ENCODE measurements at places on chromosomes 6 and 20. TPM values are rescaled to one million over a fixed set of nuclear protein-coding genes. Genes with fewer than 3 reads are reported as not detected.
A peak's percentile ranks its signal among the peaks of the same experiment; 100 is the strongest.

DNA sequence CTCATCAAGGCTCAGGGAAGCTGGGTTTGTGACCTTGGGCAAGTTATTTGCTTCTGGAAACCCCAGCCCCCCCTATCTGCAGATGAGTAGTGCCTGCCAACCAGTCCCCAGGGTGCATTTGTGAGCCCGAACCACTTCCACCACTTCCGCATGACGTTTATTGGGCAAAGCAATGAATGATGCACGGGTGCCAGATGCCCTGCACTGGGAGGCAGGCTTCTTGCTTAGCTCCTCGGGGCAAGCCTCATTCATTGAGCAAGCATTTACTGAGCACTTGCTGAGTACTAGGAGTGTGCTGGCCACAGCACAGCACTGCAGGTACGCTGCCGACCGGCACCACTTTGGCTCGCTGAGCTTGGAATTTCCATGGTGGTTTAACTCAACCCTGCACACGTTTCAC is 60.2 kb downstream of the GNAS-AS1 start:
- DNase-seq: no peak

GRCh38 chr6:109962271-109962670 is 15.8 kb upstream of the GPR6 start:
- DNase-seq: no peak

- DNase-seq: no peak
These were observed 1.5 kb upstream of the EBF4 start for GRCh38 chr20:2691127-2691526.

DNA sequence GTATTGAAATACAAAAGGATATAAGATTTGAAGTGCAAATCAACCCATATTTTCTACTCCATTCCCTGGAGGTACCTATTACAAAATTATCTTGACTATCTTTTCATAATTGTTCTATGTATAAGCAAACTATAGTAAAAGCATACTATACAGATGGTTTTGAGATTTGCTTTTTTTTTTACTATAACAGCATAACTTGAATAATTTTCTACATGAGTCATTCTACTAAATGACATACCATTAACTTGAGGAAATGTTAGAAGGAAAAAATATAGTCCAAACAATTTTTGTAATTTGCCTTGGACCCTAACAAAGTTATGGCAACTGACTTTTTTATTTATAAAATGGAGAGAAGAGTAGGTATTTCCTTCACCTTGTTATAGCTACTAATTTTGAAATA is 472.7 kb downstream of the PKHD1 start:
- DNase-seq: no peak

DNA sequence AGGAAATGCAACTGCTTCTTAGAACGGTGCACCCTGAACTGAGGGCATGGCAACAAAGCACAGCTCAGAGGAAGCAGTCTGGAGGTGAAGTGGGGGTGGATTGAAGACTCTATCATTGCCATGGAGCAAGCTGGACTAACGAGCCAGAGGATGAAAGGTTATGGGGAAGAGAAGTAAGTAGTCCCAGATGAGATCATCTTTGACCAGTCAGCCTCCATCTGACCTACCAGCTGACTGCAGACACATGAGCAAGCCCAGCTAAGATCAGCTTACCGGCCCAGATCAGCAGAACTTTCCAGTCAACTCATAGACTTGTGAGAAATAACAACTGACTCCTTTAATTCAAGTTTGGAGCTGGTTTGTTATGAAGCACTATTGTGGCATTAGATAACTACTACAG is 9.1 kb upstream of the JAG1 start:
- no peak for DNase-seq

DNA sequence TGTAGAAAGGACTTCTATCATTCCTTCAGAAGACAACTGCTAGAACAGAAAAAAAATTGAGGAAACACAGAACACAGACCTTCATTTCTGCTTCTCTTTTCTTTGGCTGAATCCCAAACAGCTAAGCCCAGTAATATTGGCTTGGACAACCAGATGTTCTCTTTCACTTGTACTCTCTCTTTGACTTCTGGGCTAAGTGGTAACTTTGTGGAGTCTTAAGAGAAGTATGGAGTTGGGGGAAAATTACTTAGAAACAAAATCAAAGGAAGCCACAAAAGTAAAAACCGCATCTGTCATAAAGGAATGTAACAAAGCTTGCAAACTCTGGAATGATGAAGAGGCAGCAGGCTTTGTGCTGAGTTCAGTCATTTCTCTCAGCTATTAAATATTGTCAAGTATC is 587.5 kb downstream of the CBLN4 start:
- DNase-seq: no peak

DNA sequence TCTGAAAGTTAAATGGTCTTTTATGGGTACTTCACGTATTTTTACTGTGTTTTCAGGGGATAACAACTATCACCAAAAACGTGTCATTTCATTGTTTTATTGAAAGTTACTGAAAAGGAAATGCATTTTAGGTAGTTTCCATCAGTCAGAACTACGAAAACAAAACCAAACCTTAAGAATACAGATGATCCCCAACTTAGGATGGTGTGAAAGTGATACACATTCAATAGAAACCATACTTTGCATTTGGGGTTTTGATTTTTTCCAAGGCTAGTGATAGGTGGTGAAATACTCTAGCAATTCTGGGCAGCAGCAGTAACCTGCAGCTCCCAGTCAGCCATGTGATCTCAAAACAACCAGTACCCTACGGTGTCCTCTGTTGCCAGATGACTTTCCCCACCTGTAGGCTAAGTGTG is 25.9 kb upstream of the EFHC1 start:
- DNase-seq: peak; percentile 39

- DNase-seq: no peak
These were observed 206.7 kb downstream of the MANEA start for GRCh38 chr6:95784019-95784418.

DNA sequence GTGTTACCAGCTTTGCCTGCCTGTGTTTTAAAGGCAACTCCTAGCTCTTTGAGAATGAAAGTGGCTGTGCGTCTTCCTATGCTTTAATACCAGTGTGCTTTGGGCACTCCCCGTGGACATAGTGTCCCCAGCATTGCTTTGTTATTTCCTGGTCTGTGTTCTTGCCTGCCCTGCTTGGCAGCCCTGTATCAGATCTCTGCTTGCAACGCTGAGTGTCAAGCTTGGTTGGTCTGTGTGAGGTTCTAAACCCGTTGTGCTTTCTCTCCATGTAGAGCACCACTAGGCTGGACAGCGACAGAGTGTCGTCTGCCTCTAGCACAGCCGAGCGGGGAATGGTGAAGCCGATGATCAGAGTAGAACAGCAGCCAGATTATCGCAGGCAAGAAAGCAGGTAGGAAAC is 80.2 kb downstream of the AFDN start:
- no peak for DNase-seq

GRCh38 chr20:50282592-50283241 is 92.1 kb downstream of the CEBPB start:
- no peak for DNase-seq

- no peak for DNase-seq
These were observed 16.4 kb upstream of the POLR1H start for GRCh38 chr6:30044630-30045029.

GRCh38 chr6:103672169-103672568 is 1187.5 kb downstream of the HACE1 start:
- DNase-seq: no peak

GRCh38 chr6:88380618-88381288 is 214.6 kb upstream of the CNR1 start:
- DNase-seq: no peak

- peak; percentile 45 for DNase-seq
These were observed 25.3 kb downstream of the RBCK1 start for GRCh38 chr20:433300-433975.

DNA sequence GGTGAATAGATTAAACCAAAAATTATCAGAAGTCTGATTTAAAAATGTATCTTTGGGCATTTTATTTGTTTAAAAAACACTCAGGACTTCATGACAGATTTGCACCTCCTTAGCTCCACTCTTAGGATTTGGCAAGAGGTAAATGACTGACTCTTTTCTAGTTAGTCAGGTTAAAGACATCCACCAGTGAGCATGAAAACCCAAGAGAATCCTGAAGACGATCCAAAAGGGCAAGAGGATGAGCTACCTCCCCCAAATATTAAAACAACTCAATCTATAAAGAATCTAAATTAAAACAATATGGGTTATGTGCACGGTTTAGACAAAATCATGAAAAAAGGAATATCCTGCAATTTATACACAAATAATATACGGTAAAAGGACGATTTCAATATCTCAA is 89.4 kb upstream of the OPRM1 start:
- DNase-seq: no peak

DNA sequence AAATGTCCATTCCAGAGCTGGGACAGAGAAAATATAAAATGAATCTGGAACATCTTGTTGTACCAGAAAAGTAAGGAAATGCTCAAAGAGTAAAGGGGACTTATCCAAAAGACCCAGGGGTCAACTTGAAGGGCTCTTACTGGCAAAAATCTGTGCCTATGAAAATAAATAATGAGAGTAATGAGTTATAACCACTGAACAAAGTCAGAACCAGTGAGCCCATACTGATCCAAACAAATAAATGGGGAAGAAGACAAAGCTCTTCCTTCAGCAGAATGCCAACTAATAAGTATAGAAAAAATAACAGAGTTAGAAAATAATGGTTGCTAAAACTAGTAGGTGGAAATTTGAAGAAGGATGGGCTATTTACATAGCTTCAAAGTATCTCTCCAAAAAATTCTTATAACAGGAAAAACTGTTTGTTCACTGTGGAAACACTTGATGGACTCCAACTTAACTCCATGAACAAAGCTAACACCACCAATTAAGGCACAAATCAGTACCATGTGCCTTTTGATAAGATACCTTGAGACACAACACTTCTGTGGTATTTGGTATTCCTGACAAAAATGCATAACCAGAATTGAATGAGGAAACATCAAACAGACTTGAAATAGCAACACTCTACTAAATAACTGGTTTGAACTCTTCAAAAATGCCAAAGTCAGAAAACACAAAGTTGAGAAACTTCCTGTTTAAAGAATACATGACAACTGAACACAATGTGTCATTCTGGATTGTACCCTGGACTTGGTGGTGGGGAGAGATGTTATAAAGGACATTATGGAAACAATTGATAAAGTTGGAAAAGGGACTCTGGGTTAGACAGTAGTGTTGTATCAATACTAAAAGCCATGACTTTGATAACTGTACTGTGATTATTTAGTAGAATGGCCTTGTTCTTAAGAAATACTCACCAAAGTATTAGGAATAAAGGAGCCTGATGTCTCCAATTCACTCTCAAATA is 197.5 kb downstream of the ISM1 start:
- DNase-seq: no peak

- DNase-seq: no peak
These were observed 69.1 kb downstream of the SLC35F1 start for GRCh38 chr6:117976030-117976651.

Gene PSMB9
- total RNA-seq: 265 TPM

Gene BMP6
- 1.1 TPM for total RNA-seq

Gene CYB5R4
- total RNA-seq: 29.9 TPM

Gene RRBP1
- 73.1 TPM for total RNA-seq

Gene CPNE1
- 347 TPM for total RNA-seq

Gene NEDD9
- total RNA-seq: 35.0 TPM

Gene MLN
- not detected for total RNA-seq

Gene OR14J1
- total RNA-seq: not detected

Gene TMEM74B
- 1.2 TPM for total RNA-seq

Gene TREML2
- total RNA-seq: 3.7 TPM

Gene TBXT
- total RNA-seq: not detected

Gene KIF6
- total RNA-seq: 0.21 TPM

Gene PHACTR3
- not detected for total RNA-seq
